ENCODE measurements at places on chromosomes 16 and 17.
A peak's percentile ranks its signal among the peaks of the same experiment; 100 is the strongest.

DNA sequence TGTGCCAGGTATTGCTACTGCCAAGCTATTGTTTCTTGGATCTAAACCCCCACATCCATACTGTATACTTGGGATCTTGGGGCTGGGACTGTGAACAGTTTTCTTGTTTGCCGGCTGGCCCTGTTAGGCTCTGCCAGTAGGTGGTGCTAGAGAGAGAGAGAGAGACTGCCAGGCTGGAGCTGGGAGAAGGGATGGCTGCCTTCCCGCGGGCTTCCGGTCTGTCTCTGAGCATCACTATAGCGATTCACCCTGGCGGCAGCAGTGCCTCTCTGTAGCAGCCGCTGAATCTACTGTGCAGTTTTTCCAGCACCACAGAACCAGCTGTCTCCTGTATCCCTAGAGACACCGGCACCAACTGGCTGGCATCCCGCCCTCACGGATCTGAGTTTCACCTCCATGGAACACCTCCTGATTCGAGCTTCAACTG is 201.2 kb downstream of the UTP18 start:
- peak; percentile 15 for DNase-seq

DNA sequence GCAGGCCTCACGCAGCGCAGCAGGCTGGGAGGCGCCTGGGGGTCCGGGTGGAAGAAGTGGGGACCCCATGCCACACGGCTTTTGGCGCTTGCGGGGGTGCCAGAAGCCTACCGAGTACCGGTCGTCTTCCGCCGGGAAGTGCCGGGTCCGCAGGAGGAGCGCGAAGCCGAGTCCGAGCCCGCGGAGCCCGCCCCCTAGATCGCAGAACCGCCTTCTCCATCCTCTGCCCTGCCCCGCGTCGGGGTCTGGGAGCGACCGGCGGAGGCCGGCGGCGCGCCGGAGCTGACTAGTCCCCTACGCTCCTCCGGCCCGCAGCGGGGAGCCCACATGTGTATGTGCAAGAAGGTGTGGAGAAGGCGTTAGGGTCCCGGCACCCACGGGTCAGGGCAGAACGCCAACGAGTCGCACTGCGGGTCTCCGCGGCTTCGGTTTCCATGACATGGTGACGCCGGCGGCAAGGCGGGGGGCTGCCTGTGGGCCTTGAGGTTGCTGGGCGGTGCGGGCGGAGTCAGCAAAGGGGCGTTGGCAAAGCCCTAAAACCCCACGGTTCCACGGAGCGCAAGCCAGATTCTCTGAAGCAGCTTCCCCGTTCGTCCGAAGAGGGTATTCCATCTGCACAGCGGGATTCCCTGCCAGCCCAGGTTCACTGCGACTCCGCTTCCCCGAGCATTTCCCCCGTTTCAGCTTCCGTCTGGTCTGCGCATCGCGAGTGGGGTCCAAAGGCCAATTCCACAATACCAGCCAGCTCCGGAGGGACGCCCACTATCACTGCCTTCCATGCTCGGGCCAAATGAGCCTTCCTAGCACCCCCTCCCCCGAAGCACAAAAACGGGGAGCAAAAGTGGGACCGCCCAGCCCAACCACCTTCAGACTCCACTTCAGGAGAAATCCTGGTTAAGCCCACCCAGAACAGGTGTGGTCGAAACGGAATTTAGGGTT is 2.3 kb upstream of the LHX1 start:
- DNase-seq: no peak

DNA sequence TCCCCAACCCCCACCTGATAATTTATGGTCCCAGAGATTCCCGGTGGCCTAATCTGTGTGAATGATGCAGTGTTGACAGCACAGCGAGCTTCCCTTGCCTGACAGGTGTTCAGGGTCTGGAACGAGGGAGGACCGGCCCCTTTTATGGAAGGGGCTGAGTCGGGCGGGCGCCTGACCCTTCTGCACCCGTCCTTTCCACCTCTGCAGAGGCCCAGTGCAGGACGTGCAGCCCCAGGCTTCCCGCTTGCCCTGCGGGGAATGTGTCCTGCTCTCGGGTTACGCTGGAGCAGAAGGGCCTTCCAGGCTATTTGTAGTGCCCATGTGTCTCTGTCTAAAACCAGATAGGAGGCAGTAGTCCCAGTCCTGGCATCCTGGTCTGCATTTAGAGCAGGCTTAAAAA is 16.2 kb downstream of the SMTNL2 start:
- no peak for DNase-seq

DNA sequence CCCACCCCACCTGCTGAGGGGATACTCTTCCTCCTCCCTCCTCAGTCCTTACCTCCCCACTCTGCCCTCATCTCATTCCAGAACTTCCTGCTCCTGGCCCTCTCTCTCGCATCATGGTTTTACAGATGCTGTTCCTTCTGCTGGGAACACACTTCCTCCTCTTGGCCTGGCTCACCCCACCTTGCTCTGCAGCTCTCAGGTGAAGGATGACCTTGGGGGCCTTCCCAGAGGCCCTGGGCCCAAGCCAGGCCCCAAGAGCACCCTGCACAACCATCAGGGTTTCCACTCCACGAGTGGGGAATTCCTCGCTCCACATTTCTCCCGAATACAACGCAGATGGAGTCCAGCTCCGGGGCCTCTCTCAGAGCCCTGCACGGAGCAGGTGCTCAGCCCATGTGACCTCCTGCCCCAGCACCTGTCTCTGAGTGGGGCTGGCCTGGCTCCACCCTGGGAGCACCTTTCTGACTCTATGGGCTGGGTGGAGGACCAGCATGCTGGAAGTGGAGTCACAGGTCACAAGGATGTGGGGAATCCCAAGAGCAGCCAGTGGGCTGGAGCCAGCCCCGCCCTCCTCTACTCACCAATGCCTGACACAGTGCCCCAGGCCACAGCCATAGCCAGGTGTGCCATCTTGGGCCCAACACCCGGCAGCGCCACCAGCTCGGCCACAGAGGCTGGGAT is 4.5 kb downstream of the NTHL1 start:
- DNase-seq: no peak

- no peak for DNase-seq
Measured at GRCh38 chr16:74893541-74893940, 91.4 kb downstream of the WDR59 start.

DNA sequence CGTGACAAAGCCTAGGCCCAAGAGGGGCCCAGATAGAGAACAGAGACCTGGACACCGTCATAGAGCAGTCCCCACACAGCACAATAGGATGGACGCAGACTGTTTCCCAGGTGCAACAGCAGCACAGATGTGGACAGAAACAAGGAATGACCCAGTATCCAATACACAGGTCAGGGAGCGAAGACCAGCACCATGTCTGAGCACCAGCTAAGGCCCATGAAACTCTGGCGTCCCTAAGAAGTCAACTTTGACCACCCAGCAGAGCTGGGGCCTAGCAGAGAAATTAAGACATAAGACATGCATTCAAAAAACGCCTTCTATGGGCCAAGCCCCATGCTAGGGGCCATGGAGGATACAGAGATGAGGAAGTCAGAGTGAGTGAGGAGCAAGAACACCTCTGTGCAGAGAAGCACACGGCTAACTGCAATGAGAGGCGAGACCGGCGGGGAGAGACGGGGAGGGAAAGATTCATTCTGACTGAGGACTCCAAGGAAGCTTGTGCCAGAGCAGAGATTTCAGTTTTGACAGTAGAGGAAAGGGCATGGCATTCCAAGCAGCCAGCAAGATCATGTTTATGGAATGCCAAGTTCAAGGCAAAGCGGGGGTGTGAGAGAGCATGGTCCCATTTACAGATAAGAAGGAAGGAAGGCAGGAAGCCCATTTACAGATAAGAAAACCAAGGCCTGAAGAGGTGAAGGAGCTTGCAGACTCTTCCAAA is 50.8 kb downstream of the PITPNM3 start:
- DNase-seq: no peak

DNA sequence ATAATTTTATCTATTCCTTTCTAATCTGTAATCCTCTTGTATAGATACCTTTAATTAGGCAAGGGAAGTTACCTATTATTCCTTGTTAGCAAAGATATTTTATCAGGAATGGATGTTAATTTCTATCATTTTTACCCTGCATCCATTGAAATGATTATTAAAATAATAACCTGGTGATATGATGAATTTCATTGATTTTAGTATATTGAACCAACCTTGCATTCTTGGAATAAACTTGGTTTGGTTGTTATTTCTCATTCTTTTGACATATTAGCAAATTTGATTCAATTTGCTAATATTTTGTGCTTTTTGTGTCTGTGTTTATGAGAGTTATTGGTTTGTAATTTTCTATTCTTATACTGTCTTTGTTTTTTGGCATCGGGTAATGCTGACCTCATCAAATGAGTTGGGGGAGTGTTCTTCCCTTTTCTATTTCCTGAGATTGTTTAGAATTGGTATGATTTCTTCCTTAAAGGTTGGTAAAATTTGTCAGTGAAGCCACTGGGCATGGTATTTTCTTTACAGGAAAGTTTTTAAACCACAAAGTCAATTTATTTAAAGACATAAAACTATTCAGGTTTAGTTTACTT is 250.4 kb upstream of the PMFBP1 start:
- no peak for DNase-seq

GRCh38 chr16:84047206-84047605 is 4.6 kb upstream of the SLC38A8 start:
- DNase-seq: no peak

Measured in activated effector memory CD4-positive, alpha-beta T cell treated with Interleukin-2 at 50 U/mL for 16 hours (primary cell).